ENCODE measurements at places on chromosomes 4 and X.

GRCh38 chr4:105461621-105462382 lies 12.1 kb downstream of the PPA2 start:
- DNase-seq, result no peak

DNA sequence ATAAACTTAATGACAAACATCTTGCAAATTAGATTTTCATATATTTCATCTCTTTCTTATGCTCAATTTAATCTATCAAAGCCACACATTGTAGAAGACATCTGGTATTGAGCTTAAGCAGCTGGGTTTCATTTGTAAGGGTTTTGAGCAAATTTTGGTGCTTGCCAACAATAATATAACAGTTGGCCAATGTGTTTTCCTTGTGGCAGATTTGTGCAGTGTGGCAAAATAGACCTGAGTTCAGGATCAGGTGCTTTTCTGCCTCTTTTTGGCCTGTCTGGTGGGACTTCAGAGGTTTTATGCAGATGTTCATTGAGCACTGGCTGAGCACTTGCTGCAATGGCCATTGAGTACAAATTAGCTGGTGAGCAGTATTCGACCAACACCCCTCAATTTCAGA lies 301.9 kb downstream of the BMPR1B start:
- DNase-seq, result no peak

- no peak for DNase-seq
Observed at GRCh38 chrX:118657413-118657812, 70.0 kb upstream of the IL13RA1 start.

GRCh38 chrX:32041181-32041580 lies 969.3 kb upstream of the FTHL17 start:
- DNase-seq, result no peak

DNA sequence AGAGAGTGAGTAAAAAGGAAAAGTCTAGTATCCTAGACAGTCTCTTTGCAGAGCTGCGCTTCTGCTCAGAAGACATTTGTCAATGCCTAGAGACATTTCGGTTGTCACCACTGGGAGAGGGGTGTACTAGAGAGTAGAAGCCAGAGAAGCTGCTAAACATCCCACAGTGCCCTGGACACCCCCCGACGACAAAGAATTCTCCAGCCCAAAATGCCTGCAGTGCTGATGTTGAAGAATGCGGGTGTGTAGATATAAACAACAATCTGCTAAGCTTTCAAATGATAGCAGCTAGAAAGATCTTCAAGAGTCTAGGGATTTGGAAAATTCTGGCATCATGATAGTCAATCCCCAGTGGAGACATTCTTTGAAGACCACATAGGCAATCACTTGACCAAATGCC lies 90.1 kb downstream of the PALLD start:
- DNase-seq, result no peak

DNA sequence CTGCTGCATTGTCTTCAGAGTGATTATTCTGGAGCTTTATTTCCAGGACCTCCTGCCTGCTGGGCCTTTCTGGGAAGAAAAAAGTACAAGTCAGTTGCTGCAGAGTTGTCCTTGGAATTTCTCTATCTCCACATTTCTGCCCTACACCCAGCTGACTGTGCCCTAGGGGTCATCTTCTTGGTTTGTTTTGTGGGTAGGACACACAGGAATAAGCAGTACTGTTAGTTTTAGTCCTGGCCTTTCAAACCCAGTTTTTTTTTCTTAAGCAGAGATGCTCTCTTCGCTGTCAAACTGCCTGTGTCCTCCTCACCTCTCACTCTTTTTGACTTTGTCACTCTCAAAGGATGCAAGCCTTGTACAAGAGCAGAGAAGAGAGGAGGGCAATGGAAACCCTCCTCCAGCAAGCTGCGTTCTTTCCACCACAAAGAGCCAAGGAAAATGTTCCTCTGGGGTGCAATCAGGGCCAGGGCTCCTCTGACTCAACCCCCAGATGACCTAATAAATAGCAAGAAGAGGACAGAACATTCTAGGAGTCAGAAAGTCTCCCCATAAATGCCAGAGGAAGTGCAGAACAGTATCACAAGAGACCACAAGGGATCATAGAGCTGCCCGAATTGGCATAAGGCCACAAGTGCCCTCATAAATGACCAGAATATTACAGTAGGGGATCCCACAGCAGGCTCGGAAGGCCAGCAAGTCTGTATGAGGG lies 186.2 kb downstream of the RCHY1 start:
- DNase-seq, result no peak

DNA sequence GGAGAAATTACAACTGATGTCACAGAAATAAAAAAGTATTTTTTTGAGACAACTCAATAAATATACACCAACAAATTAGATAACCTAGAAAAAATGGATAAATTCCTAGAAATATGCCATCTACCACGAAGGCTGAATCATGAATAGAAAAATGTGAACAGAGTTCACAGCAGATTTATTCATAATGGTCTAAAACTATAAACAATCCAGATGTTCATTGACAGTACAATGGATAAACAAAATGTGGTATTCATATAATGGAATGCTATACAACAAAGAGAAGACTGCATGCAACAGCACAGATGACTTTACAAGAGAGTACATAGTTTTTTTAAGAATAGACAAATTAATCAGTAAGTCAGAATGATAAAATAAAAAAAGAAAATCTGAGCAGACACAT lies 55.2 kb downstream of the CLOCK start:
- no peak for DNase-seq

DNA sequence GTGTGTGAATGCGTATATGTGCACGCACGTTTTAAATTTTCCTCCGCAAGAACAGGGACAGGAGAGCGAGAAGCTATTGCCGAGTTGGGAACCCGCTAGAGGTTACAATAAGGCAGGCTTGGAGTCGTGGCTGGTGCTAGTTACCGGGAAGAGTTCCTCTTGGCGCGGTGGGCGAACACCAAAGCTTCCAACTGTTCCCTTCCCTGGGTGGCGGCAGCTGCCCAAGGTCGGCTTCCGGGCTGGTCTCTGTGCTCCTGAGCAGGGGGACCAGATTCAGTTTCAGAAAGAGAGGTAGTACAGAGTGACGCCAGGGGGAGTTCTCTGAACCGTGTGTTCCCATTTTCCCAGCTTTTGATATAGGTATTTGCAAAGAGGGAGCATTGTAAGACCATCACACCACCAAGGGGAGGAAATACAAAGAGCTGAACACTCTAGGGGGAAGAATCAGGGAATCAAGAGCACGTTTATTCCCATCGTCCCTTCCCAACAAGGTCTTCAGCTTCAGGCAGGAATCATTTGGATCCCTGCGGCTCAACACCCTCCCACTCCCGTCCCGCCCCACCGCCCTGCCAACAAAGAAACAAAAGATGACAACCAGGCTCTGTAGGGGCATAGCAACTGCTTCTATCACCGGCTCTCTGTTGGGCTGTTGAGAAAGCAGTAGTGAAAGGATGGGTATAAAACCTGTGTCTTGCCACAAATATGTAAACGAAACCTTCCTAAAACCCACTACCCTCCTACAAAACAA lies 113.6 kb upstream of the TEX13C start:
- DNase-seq, result no peak

GRCh38 chr4:145623831-145624230 lies 4.6 kb downstream of the MMAA start:
- DNase-seq, result no peak

GRCh38 chrX:154398668-154399526 lies 720 bp downstream of the RPL10 start:
- peak; percentile 67 for DNase-seq

- no peak for DNase-seq
Observed at GRCh38 chrX:110851780-110852179, 56.2 kb upstream of the CHRDL1 start.

- DNase-seq, result no peak
Observed at GRCh38 chr4:169397762-169398161, 127.0 kb upstream of the SH3RF1 start.

DNA sequence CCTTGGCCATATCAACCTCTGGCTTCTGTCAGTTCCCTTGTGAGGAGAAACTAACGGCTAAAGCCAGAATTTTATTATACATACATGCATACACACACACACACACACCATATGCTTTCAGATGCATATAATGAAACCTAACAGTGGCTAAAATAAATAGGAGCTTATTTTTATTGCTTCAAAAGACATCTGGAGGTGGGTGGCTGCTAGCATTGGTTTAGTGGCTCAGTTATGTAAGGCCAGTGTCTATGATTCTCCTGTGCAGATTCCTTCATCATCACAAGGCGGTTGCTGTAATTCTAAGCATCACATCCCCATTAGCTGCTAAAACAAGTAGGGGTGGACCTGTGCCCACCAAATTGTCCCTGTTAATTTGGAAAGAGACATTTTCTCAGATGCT lies 110.8 kb downstream of the MAPK10 start:
- DNase-seq, result no peak

GRCh38 chr4:76753814-76754213 lies 144.1 kb downstream of the SOWAHB start:
- DNase-seq, result no peak

DNA sequence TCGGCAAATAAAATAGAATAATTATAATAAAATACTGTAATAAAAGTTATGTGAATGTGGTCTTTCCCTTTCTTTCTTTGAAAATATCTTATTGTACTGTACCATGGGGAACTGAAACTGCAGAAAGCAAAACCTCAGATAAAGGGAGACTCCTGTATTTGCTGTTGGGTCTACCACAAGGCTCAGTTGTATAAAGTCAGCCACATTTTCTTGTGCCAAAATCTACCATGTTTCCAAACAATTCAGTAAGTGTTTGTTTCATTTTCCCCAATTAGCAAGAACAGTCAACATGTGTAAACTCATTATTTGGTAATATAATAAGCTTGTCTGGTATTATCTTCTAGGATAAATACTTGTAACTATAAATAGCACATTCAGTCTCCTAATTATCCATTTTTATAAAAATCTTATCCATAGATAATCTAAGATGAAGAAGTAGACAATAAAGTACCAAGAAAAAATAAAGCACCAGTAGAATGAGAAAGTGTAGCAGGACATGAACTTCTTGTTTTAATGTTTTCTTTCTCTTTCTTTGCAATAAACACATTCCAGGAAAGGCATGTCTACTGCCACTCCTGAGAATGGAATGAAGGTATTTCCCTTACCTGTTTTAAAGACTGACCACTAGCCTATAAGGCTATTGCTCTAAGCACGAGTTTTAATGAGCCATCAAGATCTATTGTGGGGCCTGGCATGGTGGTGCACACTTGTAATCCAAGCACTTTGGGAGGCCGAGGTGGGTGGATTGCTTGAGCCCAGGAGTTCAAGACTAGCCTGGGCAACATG lies 15.0 kb upstream of the OTUD4 start:
- DNase-seq, result no peak

GRCh38 chr4:633976-634598 lies 8.7 kb downstream of the PDE6B start:
- DNase-seq, result no peak

DNA sequence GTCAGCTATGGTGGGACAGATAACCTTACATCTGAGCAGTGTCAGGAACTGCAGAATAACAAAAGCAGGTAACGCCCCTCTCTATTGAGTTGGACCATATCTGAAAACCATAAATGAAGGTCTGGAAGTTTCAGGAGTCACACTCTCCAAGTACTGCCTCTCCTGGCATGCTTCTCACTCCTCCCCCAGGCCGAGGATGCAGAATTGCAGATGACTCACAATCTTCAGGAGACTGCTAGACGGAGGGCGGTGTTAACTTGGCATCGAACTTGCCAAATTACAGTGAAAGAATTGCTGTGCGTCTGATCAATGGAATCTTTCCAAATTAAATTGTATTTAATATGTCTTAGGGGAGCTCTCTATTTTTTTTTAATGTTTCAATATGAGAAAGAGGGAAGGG lies 67.1 kb upstream of the TRIM2 start:
- DNase-seq, result no peak

DNA sequence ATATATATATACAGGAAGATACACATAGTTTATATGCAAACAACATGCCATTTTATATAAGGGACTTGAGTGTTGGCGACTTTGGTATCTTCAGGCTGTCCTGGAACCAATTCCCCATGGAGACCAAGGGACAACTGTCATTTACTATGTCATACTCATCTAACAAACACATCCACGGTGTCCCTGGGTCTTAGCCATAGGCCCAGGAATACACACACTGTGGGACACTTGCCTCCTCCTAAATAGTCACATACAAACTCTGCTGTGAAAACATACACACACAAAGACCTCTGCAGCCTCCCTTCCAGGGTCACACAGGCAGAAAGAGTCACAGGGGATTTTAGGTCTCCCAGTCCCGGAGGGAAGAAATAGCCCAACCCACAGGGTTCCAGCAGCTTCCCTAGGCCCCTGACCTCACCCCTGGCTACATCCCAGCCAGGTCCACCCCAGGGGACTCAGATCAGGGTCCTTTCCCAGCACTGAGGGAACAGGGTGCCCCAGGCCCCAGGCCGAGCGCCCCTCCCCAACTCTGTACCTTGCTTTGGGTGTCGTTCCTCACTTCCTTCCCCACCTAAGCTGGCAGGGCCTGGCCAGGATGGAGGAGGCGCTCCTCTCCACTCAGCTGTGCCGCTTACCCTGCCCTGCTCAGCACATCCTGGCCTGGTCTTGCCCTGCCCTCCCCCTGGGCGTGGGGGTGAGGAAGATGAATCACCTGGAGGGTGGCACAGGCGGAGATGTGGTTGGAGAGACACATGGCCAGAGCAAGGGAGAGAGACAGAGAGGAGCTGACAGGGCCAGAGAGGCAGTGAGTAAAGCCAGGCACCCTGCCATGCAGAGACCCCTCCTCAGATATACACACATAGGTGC lies 21.8 kb downstream of the FGD1 start:
- no peak for DNase-seq

DNA sequence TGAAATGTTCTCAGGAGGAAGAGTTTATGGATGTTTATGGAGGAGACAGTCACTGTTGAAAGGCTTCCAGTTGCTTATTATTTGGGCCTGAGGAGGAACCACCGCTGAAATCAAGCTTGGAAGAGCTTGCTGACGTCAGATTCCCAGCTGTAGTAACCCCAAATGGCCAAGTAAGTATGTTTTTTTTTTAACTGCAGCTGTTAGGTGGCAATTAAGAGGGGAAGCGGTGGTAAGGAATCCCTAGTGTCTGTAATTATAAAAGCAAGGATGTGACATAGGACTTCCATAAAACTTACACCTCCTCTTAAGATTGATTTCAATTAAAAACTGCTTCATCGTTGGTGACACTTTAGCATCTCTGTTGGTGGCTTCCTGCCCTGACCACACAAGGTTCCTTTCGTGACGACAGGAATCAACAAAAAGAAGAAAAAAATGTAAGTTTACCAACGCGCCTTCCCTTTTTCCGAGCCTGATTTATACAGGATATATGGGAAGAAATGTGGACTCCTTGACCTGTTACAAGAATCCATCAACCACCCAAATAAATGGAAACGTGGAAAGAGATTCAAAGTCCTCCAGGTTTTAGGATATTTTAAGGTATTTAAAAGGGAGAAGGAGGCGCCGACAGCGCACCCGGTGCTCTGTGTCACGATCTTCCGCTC lies 884 bp downstream of the RELL1 start:
- no peak for DNase-seq

- DNase-seq, result no peak
Observed at GRCh38 chrX:55127692-55128091, 38.9 kb downstream of the PAGE2 start.

DNA sequence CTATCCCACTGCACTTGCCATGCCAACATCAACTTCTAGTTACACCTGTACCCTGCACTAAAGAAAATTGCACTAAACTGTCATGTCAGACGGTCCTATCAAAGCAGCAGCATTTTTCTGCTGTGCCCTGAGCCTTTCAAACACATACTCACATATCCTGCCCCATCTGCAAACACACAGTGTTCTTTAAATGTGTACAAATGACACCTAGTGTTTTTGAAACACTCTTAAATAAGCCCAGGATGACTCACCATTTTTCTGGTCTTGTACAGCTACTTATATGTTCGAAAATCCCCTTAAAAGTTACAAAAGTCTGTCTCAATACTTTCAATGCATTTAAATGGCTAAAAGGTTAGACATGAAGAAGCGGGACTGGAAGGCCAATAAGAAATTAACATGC lies 346.7 kb upstream of the PPARGC1A start:
- no peak for DNase-seq

Measured in activated CD8-positive, alpha-beta memory T cell treated with anti-CD3 and anti-CD28 coated beads for 1 hour (primary cell).